ENCODE measurements at places on chromosomes 2 and 18.

DNA sequence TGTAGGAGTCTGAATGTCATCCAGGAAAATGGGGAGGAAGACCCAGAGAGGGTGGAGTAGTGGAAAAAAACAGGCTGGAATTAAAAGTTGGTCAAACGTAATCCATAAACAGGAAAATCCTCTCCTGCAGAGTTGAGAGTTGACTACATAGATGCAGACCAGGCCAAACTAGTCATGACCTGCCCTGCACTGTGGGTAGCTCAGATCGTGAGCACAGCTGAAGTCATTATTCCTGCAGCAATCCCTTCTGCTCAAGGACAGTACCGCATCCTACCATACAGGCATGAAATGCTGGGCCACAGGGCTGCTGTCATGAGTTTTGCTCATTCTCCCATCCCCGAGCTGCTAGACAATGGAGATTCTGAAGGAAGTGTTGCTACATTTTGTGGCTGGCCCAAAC, 352.2 kb downstream of the EN1 start:
- DNase-seq: no peak

DNA sequence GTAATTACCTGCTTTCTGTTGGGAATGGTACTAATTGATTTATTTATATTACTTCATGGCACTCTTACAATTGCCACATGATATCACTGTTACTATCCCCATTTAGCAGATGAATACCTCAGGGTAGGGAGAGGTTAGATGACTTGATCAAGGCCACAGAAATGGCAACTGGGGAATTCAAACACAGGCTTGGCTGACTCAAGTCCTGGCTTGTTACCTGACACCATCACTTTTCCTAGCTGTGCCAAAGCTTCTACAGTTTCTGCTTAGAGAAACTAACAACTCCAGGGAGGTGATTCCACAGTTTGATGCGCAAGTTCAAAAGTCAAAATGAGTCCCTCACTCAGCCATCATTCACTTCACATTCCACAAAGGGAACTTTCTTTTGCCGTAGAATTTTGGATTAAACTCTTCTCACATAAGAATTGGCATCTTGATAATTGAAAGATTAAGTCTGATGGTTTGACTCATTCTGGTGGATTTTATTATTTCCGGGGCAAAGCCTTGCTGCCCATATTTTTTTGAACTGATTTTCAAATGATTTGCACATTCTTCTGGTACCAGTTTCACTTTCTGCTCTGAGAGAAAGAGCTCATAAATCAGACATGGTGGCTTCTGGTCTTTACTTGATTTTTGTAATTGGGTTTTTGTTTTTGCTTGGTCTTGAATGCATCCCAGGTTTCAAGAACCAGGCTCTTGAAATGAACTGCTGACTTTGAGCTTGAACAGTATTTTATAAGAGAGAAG, 656.8 kb downstream of the BCL11A start:
- DNase-seq: no peak

- DNase-seq: no peak
These were observed 553.3 kb upstream of the TNP1 start for GRCh38 chr2:217413193-217413592.

DNA sequence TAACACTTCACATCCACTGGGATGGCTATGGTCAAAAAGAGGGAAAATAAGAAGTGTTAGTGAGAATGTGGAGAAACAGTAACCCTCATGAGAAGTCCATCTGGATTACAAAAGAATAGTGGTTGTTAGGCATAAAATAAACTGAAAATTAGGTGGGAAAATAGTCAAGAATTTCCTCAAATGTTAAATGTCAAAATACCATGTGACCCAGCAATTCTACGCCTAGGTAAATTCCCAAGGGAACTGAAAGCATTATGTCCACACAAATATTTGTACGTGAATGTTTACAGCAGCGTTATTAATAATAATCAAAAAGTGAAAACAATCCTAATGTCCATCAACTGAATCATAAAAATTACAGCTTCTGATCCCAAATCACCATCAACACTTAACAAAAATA, 11.0 kb downstream of the WDR33 start:
- no peak for DNase-seq

DNA sequence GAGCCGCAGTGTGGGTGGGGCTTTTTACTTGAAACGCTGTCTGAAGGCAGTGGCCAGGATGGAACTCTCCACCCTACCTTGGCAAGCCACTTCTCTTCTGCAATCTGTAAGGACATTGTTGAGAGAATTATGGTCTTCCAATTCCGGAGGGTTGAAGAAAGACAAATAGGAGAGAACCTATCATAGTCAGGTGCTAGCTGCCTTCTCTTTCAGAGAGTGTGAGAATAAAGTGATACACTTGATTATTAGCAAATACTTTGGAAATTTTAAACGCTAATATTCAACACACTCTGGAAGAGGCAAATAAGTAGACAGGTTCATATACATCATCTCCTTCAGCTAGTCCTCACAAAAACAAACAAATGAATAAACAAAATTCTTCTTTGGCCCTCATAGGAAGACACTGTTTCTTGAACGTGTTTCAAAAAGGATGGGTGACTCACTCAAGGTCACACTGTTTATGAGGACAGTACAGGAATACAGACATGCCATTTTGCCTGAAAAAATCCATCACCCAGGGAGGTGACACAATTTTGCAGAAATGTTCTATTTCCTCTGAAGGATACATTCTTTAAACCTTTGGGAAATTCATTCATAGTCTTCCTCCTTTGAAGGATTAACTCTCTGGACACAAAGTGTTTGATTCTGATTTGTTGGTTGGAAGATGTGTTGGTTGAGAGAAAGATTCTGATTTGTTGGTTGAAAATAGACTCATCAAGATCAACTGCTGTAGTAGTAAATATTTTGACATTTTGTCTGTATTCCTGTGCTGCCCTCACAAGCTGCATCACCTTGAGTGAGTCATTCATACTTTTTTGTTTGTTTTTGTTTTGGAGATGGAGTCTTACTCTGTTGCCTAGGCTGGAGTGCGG, 2.2 kb upstream of the IL1RN start:
- DNase-seq: no peak

- DNase-seq: no peak
These were observed 60.5 kb downstream of the RIT2 start for GRCh38 chr18:43054815-43055519.

- DNase-seq: no peak
These were observed 463.1 kb upstream of the HS6ST1 start for GRCh38 chr2:128781585-128782385.

GRCh38 chr18:35026407-35027061, 14.7 kb upstream of the MAPRE2 start:
- DNase-seq: no peak

- DNase-seq: no peak
These were observed 63.0 kb upstream of the ACSL3 start for GRCh38 chr2:222797871-222798270.

DNA sequence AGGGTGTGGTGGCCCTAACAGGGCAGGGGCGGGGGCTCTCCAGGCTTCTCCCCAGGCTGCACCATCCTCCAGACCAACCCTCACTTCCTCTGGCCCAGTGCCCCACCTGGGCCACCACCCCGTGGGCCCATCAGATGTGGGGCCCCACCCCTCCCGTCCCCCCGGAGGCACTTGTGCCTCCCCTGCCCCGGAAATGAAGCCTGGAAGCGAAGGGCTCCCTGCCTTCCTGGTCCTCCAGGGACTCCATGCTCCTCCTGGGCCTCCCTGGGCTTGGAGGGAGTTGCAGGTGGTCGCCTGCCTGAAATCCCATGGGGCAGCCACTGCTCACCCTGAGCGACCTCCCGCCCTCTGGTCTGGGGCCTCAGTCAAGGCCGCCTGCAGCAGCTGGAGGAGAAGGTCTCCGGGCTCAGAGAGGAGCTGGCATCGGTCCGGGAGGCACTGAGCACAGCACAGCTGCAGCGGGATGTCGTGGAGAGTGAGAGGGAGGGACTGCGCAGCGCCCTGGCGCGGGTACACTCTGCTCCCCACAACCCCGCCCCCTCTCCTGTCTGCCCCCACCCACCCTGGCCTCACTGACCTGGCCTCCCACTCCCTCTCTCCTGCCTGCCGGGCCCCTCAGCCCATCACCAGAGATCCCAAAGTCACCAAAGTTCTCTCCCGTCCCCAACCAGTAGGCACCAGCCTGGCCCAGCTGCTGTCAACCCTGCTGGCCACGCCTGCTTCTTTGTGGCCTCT, 28.0 kb downstream of the CROCC2 start:
- no peak for DNase-seq

DNA sequence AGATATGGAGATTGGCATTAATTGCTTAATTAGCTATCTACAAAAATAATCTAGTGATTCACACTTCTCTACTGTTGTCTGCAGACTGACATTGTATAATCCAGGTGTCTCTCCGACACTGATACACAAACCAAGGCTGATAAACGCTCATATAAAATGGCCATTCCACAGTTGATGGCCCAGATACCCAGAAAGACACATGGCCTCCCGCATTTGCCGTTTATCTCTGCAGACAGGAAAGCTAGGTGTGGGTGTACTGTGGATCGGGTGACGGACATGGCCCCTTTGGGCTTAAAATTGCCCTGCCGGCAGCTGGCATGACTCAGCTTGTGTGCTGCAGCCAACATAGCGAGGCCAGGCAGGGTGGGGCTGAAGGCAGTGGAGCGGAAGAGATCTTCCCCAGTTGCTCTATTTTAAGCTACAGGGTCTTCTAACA, 18.5 kb downstream of the PMAIP1 start:
- no peak for DNase-seq

GRCh38 chr18:77065221-77065981, 67.2 kb downstream of the MBP start:
- DNase-seq: no peak

- DNase-seq: no peak
These were observed 72.2 kb downstream of the EMILIN2 start for GRCh38 chr18:2918761-2919550.

DNA sequence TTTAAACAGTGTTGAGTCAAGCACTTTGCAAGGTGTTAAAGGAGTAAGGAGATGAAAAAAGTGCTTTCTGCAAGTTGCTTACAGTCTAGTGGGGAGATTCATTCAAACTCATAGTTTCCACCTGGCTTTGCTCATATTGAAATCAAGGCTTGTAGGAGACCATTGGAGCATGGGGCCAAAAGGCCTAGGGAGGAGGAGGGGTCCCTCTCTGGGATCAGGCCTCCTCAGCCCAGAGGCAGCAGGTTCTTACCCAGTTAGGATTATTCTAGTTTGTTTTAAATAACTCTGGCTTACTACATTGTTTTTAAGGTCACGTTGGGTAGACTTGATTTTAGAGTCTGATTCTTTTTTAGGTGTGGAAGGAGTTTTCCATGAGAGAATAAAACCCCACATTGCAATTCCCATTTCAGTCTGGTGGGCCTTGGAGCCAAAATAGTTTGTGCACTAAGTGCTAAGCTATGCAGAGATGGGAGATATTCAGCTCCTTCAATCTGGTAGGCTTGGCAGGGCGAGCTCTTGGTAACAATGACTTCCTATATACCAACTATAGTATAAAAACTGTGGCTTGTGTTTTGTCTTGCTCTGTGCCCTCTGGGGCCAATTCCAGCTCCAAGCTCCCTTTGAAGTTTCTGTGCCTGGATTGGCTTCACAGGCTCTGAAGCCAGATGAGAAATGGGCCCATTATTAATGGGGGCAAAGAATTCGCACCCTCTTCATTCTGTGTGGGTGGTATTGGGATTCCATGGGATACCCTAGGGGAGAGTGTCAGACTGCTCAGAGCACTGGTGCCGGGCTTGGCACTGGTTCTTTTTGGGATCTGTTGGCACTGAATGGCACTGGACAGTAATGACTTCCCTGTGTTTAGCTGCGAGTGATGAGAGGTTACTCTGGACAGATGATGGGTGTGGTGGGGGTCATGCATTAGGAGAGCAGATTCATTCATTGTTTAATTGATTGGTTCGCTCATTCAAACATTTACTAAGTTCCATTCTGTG, 301.1 kb downstream of the MYCN start:
- DNase-seq: no peak

- no peak for DNase-seq
These were observed 56.0 kb downstream of the PIK3C3 start for GRCh38 chr18:42011053-42011452.

DNA sequence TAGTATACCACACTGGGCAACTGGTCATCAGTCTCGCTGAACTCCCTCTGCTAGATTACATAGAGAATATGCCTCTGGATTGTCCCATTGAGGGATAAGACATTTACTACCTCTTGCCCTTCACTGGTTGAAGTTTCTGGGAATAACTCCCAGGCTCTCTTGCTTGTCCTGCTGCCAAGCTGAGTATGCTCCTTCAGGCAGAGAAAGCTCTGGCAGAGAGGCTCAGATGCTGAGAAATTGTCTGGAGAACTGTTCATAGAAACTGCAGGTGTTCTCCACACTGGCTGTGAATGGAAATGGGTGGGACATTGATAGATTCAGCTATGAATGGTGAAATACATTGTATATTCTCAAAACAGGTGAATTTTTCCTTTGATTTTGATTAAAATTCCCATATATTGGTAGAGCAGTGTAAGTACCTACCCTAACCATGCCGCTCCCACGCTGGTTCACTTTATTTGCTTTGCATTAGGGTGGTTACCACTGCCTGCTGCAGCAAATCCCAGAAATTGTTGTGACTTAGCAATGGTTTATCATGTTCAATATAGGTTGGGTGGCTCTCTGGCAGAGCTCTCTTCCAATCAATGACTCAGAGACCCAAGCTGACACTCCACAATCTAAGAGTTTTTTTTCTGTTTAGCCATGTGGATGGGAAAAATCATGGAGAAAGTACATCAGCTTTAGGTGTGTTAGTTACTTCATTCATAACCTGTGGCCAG, 36.7 kb downstream of the FAM117B start:
- DNase-seq: no peak

- no peak for DNase-seq
These were observed 302.4 kb upstream of the CXCR4 start for GRCh38 chr2:136420346-136420745.

GRCh38 chr2:159186462-159186861, 100.0 kb downstream of the WDSUB1 start:
- no peak for DNase-seq

GRCh38 chr2:218456849-218457248, 37.9 kb downstream of the VIL1 start:
- no peak for DNase-seq

DNA sequence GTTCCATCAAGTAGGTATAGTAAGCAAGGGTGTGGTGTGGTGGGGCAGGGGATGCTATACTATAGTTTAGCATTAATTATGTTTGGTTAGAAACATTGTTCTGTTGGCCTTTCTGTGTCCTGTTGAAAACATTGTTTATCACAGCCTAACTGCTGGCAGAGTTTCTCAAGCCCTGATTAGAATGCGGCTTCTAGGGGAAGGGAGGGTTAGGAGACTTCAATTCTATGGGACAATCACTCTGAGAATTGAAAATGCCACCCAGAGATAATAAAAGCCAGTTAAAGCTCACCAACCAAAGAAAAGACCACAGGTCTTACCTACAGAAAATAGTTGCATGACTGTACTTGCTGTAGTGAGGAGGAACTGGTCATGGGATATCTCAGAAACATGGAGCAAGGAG, 19.9 kb upstream of the SMCHD1 start:
- DNase-seq: no peak

GRCh38 chr2:31251851-31252250, 17.9 kb downstream of the EHD3 start:
- DNase-seq: no peak

All from frontal cortex (tissue), 4 donors.